ENCODE measurements at places on chromosomes 3 and 15. TPM values are rescaled to one million over a fixed set of nuclear protein-coding genes. Genes with fewer than 3 reads are reported as not detected.
A peak's percentile ranks its signal among the peaks of the same experiment; 100 is the strongest.

Gene CYP8B1
- total RNA-seq: not detected

DNA sequence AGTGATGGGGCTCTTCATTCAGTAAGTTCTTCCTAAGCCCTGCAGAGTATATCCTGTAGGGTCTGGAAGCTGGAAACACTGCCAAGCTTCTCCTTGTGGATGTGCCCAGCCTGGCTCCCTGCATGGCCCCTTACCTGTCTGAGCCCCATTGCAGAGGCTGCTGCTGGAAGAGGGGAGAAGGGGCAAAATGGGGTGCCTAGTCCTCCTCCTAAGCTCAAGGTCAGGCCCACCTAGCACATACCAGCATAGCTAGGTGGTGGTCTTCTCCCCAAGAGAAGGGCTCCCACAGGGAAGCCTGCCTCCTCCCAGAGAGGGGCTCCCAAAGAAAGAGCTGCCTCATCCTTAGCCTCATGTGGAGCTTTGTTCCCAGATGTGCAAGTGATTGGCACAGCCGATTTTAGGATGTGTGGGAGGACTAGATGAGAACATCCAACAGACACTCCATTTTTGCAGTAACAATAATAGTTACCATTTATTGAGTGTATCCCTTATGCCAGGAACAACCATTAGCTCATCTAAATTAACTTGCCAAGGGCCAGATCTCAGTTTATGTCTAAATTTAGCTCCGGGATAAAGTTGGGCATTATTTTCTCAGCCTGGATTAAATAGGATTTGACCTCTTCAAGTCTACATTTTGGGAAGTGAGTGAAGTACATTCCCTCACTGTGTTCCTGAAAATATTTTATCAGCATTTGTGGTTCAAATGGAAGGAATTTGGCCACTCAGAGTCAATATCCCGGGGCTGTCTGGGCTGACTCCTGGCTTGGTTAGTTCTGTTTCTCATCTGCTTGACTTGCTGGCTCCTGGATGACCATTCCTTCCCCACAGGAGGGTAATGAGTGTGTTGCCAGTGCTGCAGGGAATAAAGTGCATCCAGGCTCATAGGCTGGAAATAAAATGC lies 291.1 kb upstream of the ROPN1 start:
- no peak overlapping the region for H3K27ac ChIP-seq
- no peak for DNase-seq
- no peak overlapping the region for H3K4me3 ChIP-seq
- no peaks in the 10 kb centered on the region for H3K36me3 ChIP-seq
- no peaks in the 10 kb centered on the region for H3K4me1 ChIP-seq
- peaks cover 3% of the 10 kb centered on the region for H3K27me3 ChIP-seq

Gene CD80
- 17.9 TPM for total RNA-seq

DNA sequence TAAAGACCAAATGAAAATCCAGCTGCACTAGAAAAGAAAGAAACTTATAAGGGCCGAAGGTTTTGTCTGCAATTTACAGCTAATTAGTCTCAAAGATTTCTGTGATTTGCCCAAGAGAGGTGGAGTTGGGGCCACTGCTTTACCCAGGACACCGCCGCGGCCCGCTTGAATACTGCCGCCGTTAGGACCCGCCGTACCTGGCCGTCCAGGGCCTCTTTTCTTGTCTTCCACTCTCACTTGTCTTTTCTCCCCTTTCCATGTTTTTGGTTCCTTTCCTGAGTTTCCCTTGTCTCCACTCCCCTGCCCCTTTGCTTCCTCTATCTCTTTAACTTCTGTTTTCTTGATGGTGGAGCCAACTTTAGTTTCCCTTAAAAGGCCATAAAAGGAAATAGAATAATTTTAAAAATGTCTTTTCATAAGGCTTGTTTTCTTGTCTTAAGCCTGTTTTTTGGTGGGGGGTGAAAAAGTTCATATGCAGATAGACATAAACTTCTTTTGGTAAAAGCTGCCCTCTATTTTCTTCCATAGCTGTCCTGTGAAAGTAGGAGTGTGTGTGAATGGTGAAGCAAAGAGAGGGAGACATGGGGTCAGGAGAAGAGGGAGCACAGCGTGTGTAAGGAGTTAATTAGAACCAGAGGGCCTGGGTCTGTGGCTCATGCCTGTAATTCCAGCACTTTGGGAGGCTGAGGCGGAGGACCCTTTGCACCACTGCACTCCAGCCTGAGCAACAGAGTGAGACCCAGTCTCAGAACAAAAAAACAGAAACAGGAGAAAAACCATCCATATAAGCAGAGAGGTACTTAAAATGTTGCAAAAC lies 16.0 kb upstream of the CCNL1 start:
- peak overlapping the region; percentile 98 for H3K27ac ChIP-seq
- H3K4me3 ChIP-seq: peak overlapping the region; percentile 87
- DNase-seq: no peak
- peaks cover 25% of the 10 kb centered on the region for H3K4me1 ChIP-seq
- no peaks in the 10 kb centered on the region for H3K36me3 ChIP-seq
- no peaks in the 10 kb centered on the region for H3K27me3 ChIP-seq

- no peak overlapping the region for H3K27ac ChIP-seq
- H3K4me3 ChIP-seq: no peak overlapping the region
- DNase-seq: no peak
- H3K36me3 ChIP-seq: no peaks in the 10 kb centered on the region
Measured at GRCh38 chr3:78050276-78051065, 1010.6 kb downstream of the ROBO2 start.

DNA sequence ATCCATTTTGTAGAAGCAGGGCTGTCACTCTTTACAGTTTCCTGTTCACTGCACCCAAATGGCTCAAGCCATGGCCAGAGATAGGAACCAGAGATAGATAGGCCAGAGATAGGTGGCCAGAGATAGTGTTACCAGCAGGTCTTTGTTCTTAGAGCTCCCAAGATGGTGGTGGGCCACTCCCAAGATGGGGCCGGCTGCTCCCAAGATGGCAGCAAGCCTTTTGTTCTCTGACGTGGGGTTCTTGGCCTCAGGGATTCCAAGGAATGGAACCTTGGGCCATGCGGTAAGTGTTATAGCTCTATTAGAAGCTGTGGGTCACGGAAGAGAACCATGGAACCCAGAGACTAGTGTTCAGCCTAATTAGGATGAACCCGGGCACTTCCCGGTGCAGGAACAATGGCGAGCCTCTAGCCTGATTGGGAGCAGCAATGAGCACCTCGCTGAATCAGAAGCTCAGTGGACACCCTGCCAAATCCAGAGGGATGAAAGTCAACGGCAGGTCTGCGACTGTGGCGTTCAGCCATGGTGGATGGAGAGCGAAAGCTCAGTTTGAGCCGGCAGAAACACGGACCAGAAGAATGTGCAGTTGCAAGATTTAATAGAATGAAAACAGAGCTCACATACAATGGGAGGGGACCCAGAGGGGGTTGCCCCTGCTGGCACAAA lies 45.0 kb upstream of the CD96 start:
- H3K27ac ChIP-seq: no peak overlapping the region
- DNase-seq: no peak
- no peaks in the 10 kb centered on the region for H3K4me1 ChIP-seq

Gene SNX33
- total RNA-seq: 3.1 TPM

Gene LMOD3
- not detected for total RNA-seq

GRCh38 chr3:150300852-150301517 lies 107.1 kb upstream of the TSC22D2 start:
- H3K36me3 ChIP-seq: no peaks in the 10 kb centered on the region
- no peak overlapping the region for H3K4me3 ChIP-seq
- no peak for DNase-seq
- no peak overlapping the region for H3K27ac ChIP-seq
- H3K27me3 ChIP-seq: peaks cover 3% of the 10 kb centered on the region
- no peaks in the 10 kb centered on the region for H3K4me1 ChIP-seq

DNA sequence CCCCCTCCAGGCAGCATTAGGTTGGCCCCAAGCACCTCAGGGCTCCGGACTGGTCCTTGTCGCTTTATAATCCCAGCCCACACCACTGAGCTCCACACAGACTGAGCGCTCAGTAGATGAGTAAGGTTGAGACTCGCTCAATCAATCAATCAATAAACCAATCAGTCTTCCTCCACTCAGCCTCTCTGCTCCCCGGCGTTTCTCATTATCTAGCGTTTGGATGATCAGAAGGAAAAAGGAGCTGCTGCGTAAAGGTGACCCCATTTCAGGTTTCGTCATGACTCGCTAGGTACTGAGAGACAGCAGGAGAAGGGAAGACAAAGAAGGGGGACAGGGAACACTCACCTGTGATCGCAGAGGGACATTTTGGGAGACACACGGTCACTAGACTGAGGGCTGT lies 41.2 kb downstream of the ZNF710 start:
- H3K36me3 ChIP-seq: no peaks in the 10 kb centered on the region
- H3K27ac ChIP-seq: no peak overlapping the region
- DNase-seq: no peak
- H3K4me3 ChIP-seq: no peak overlapping the region

Gene A4GNT
- not detected for total RNA-seq

Measured in CD8-positive, alpha-beta memory T cell (primary cell).